ENCODE measurements at places on chromosomes 1 and 21. TPM values are rescaled to one million over a fixed set of nuclear protein-coding genes. Genes with fewer than 3 reads are reported as not detected.

Gene TRNP1
- 36.3 TPM for total RNA-seq

Gene NES
- total RNA-seq: 26.5 TPM

Gene ANKRD35
- total RNA-seq: not detected

Gene MIXL1
- total RNA-seq: 0.18 TPM

Gene PKLR
- not detected for total RNA-seq

Gene UMODL1
- total RNA-seq: 0.68 TPM

Gene LINGO4
- total RNA-seq: not detected

Gene PCP4
- not detected for total RNA-seq

Gene TRAF5
- 44.8 TPM for total RNA-seq

Gene HCN3
- total RNA-seq: 3.7 TPM

Gene BARHL2
- not detected for total RNA-seq

Gene KRTAP19-4
- total RNA-seq: not detected

Gene YY1AP1
- total RNA-seq: 53.3 TPM

Gene CIART
- total RNA-seq: 3.4 TPM

Gene LRRC71
- total RNA-seq: 0.35 TPM

Gene CYP4A22
- total RNA-seq: not detected

Gene LMO4
- 35.2 TPM for total RNA-seq

Gene CFH
- 252 TPM for total RNA-seq

Gene ODF2L
- 44.6 TPM for total RNA-seq

Gene ATAD3C
- 0.44 TPM for total RNA-seq

Gene INAVA
- 2.0 TPM for total RNA-seq

Gene CLCA1
- total RNA-seq: not detected

Gene TLR5
- not detected for total RNA-seq

Gene LAMTOR5
- total RNA-seq: 125 TPM

Gene SERTAD4
- 47.2 TPM for total RNA-seq

Gene TTC22
- total RNA-seq: not detected

Gene TRIM58
- total RNA-seq: 1.5 TPM

Gene TNFRSF18
- not detected for total RNA-seq

Gene CD1B
- total RNA-seq: not detected
